ENCODE measurements at places on chromosomes 13 and 19. TPM values are rescaled to one million over a fixed set of nuclear protein-coding genes. Genes with fewer than 3 reads are reported as not detected.

DNA sequence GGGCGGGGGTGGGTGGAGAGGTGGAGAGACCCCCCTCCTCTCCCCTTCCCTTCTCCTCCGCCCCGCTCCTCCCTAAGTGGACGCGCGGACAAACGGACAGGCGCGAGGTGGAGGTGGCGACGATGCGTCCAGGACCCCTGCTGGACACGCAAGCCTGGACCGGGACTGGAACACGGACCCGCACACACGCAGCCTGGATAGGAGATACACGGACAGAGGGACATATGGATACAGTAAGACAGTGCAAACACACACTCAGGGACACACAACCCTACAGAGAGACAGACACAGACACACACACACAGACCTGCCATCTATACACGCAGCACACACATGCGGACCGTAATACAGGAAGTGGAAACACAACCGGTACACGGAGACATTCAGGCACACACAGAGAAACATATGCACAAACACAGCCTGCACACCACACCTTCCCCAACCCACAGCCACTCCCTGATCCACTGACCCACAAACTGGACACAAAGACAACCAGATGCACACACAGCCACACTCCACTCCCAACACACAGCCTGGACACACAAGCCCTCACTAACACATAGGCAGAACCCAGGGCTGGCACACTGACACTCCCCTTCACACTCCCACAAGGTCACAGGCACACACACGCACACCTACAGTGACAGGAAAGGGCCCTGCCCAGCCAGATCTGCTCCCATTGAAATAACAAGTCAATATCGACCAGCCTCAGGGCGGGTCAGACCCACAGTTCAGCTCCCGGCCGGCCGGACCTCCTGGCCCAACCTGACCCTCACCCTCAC is 696 bp upstream of the ERFL start:
- DNase-seq: no peak

GRCh38 chr13:40476175-40476958 is 190.1 kb downstream of the FOXO1 start:
- peak; percentile 51 for DNase-seq

- DNase-seq: no peak
Measured at GRCh38 chr19:5430237-5430636, 25.0 kb upstream of the ZNRF4 start.

DNA sequence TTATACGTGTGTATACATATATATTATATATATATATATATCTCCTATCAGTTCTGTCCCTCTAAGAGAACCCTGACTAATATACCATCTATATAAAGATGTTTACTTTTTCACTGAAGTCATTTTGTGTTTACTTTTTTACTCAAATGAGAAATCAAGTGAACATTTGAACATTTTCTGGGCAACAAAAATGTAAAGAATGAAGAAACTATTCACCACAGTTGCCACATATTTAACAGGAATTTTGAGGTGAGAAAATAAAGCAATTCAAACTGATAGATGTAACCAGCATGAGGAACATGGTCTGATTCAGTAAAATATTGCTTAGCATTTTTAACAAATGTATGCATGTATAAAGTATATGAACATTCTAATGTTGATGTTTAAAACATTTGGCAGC is 299.2 kb upstream of the KLHL1 start:
- no peak for DNase-seq

DNA sequence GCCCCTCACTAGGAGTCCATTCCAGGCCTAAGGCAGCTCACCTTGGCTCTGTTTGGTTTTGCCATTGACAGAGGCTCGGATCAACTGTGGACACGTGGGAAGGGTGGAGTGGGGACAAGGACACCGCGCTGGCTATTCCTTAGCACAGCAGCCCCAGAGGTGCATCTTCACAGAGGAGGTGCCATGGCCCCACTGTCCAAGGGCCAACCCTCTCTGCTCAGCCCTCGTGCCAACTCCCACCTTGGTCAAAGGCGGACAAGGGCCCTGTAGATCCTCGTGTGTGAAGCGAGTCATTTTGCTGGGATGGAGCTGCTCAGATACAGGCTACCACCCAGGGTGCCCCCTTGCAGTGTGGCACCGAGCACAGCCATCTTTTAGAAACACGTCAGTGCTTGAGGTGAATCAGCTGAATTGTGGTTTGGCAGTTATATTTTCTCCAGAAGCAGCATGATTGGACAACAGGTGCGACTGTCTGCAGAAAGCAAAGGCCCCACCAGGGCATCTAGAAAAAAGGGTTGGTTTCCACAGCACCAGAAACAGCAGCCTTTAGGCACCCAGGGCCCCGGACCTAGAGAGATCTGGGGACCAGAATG is 192.1 kb upstream of the GPR12 start:
- no peak for DNase-seq

GRCh38 chr19:58117841-58118575 is 20.0 kb upstream of the ZSCAN18 start:
- DNase-seq: no peak

GRCh38 chr13:49444524-49445395 is 686 bp downstream of the SETDB2 start:
- DNase-seq: peak; percentile 64

DNA sequence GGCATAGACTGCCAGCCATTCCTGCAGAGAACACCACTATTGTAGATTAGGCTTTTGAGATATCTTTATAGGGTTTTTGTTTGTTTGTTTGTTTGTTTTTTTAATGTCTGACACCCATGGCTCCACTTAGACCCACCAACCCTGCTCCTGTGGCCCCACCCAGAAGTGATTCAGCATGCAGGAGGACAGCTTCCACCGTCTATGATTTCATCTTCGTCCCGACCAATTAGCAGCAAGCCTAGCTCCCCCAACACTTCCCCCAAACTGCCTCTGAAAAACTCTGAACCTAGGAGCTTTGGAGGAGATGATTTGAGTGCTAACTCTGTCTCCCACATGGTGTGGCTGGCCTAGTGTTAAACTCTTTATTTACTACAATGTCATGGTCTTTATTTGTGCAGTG is 108.3 kb upstream of the RXFP2 start:
- DNase-seq: no peak

- DNase-seq: peak; percentile 86
Measured at GRCh38 chr13:113474179-113474578, 16.3 kb downstream of the DCUN1D2 start.

DNA sequence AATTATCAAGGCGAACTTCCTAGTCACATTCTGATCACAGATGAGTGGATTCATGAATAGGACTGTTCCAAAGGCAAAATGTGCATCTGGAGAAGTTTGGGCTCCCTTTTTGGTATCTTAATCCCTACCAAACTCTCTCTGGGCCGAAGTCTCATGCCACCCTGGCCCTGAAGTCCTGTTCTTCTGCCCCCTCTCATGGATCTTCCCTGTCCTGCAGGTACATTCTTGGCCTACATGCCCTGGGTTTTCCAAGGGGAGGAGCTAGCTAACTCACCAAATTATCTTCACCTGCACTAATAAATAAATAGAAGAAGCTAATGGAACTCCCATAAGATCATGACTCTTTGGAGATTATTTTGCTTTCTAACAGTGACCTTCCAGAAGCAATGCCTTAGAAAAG is 50.3 kb downstream of the SERTM1 start:
- no peak for DNase-seq

DNA sequence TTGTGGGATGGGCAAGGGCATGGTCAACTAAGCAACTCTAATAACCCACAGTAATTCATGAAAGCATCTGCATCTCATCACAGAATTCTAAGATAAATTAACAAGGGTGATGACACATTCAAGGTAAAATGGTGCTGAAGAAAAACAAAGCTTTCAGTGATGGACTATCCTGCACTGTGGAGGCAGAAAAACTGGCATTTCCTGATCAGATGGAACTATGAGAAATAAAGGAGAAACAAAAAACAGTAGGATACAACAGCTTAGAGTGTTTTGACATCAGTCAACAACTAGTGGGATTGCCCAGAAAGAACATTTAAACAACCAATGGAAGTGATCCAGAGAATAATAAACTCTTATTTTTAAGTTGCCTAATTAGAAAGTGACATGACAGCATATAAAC is 327.0 kb downstream of the KLF5 start:
- DNase-seq: no peak

GRCh38 chr13:103772576-103772975 is 706.4 kb upstream of the SLC10A2 start:
- no peak for DNase-seq

DNA sequence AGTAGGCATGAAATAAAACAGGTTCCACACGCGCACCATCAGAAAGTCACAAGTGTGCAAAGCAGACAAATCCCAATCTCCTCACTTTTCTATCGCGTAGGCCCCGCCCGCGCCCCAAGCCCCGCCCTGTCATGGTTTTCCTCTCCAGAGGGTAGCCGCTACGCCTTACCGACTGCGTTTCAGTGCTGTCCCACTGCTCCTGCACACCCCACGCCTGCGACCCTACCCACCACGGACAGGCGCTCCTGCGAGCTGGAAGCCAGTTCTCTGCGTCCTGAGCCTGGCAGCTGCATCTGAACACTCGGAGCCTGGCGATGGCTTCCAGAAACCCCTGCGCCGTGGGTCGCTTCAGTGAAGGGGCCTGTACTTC is 379 bp upstream of the ZNF470 start:
- no peak for DNase-seq

GRCh38 chr19:14088634-14089411 is 1.7 kb downstream of the SAMD1 start:
- no peak for DNase-seq

- no peak for DNase-seq
Measured at GRCh38 chr13:28286263-28286662, 147.9 kb downstream of the PAN3 start.

- peak; percentile 52 for DNase-seq
Measured at GRCh38 chr13:76523740-76524340, 362.4 kb downstream of the KCTD12 start.

GRCh38 chr19:19532806-19533701 is 4.3 kb downstream of the YJEFN3 start:
- DNase-seq: no peak

- DNase-seq: no peak
Measured at GRCh38 chr19:11425719-11426457, 6.8 kb upstream of the RGL3 start.

DNA sequence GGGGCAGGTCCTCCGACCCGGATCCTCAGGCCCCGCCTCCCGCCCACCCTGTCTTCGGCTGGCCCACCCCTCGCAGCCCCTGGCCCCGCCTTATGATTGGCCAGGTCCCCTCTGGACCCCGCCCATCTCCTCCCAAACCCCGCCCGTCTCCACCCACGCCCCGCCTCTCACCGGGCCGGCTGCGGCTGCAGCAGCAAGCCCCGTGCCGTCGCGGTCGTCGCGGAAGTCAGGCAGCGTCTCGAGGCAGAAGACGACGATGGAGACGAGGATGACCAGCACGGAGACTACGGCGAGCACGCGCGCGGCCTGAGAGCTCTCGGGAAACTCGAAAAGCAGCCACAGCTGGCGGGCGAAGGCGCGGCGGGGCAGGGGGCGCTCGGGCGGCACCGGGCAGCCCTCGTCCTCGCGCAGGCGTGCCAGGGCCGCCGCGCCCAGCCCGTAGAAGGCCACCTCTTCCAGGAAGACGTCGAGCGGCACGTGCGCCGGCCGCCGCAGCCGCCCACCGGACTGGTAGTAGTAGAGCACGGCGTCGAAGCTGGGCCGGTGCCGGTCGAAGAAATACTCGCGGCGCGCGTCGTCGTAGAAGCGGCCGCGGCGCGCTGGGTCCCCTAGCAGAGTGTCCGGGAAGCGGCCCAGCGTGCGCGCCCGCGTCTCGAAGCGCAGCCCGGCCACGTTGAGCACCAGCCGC is 495 bp downstream of the KCNA7 start:
- DNase-seq: no peak

- no peak for DNase-seq
Measured at GRCh38 chr19:2048959-2049740, 1.9 kb downstream of the MKNK2 start.

GRCh38 chr19:58229255-58229639 is 533 bp downstream of the ZNF544 start:
- DNase-seq: peak; percentile 34

DNA sequence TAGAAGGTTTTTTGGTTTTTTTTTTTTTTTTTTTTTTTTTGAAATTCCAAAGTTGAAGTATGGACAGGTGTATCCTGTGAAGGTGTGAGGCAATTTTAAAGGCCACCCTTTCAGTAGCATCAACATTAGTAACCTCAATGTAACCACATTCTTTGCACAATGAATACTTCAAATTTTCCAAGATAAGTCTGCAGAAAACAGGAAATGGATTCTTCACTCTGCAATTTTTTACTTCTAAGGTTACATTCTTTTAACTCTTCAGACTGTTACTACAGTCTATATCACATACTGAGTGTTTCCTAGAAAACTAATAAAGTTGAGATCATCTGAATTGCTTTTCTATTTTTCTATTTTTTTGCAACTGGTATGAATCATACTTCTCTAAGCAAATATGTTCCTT is 569.0 kb upstream of the GPC6 start:
- peak; percentile 79 for DNase-seq

DNA sequence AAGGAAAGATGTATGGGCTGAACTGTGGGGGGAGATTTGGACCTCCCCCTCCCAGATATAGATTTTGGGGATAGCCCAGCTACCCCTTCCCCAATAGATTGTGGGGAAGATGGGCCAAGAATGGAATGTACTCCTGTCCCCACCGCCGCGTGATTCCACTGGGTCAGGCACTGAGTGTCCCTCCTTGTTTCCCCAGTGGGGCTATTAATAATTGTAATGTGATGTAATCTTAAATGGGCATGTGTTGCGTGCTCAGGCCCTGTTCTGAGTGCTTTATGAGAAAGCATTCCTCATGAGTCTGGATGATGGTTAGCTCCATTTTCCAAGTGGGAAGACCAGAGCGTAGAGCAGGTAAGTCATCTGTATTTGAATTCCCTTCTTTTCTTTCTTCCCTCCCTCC is 1.4 kb downstream of the PSMD8 start:
- DNase-seq: peak; percentile 24

DNA sequence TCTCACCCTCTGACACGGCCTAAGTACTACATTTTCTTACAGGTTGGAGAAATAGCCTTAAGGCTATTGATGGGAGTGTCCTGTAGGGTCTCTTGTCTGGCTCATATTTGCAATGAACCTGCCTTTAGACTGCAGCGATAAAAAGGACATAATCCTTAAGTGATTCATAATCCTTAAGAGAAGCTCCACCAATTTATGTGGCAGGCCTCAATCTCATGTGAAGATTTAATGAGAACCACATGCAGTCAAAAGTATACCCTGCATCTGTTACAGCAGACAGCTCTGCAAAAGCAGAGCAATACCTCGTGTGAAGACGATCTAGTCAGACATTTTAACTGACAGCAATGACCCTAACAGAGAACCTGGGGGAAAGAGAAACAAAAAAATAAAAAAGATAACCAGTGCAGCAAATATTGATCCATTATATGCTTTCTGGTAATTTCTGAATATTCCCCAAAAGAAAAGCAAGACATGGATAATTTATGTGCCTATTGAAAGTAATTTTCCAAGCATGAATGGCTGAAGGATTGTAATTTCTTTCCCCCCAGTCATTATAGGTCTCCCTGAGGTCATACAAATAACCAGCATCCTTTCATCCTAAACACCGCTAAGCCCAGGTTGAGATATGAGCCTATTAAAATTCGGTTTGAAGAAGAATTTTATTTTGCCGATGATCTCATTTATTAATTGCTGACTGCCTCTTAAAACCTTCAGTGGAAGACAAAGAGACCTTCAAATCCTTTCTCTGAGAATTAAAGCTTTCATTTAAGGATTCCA is 321.8 kb upstream of the NBEA start:
- DNase-seq: no peak

The SKA3 gene
- 6.1 TPM for total RNA-seq

The TUBA3C gene
- total RNA-seq: not detected

The FCHO1 gene
- total RNA-seq: under 0.01 TPM

The BCKDHA gene
- 30.0 TPM for total RNA-seq

The NDUFA7 gene
- total RNA-seq: 19.3 TPM

The KCNJ14 gene
- 0.50 TPM for total RNA-seq

The SMIM7 gene
- 58.1 TPM for total RNA-seq

The ACOD1 gene
- not detected for total RNA-seq

Measured in fibroblast of lung (primary cell).